ENCODE measurements at places on chromosomes 13 and 19.
A peak's percentile ranks its signal among the peaks of the same experiment; 100 is the strongest.

DNA sequence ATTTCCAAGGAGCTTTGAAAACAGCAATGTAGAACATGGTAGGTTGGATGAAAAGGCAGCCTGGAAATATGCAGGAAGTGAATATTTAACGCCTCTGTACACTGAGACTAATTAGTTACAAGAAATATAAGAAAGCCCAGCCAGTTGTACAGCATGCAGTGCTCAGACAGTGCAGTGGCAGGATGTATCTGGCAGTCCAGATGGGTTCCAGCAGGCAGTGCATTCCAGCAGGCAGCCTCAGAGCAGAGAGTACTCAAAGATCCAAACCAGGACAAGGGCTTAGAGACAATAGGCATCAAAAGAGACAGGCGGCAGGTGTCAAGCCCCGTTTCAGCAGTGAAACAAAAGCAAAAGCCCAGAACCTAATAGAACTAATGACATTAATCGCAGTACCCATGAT is 2776.3 kb downstream of the PCDH9 start:
- DNase-seq = no peak

DNA sequence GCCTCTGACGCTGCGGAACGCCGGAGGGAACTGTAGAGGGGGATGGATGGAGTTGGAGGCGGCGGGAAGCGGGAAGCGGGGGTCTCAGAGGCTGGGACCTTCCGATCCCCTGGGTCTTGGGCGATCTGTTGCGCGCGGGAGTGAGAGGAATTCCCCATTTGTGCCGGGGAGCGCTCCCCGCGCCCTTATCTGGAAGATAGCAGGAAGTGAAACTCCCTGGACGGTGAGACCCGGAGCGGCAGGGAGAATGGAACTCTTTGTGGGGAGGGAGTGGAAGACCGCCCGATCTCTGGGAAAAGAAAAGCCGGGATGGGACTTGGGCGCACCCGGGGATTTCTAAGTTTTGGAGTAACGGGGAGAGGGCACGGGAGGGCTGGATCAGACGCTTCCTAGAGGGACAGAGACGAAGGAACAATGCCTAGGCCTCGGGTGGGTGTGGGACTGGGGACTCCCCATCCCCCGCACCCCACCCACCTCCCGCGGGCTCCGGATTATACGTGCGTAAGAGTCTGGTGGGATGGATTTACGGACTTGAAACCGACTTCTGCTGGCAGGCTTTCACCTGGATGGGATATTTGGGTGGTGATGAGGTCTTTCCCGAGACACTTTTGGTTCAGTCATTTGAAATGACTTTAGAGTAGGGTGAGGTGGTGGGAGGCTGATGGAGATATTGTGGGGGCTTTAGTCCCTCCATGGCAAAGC is 495 bp downstream of the LSR start:
- no peak for DNase-seq

DNA sequence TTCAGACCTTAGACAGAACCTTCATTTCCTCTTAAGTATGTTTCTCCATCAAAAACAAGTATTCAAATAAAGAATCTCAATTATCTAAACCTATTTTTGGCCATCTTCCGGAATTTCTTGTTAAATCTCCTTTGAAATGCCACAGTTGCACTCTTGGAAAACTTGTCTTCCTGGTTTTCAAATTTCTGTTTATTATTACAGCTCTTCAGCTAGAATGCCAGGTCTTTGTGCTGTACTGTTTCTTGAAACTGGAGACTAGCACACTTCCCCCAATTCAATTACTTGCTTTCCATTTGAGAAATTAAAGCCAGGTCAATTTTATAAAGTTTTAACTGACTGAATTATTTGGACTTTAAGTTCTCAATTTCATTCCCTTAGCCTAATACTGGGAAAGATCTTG is 10.2 kb downstream of the KCNRG start:
- DNase-seq = no peak

DNA sequence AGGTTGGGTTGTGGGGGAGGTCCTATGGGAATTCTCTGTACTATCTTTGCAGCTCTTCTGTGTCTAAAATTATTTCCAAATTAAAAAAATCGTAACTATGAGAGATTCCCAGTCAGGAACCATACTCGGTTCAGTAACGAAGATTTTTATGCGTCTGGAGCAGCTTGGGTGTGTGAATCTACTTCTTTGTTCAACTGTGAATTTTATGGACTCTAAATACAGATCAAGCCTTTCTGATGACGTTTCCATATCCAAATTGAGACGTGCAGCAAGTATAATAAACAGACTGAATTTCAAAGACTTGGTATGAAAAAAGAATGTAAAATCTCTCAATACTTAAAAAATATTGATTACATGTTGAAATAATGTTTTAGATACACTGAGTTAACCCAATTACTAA is 30.9 kb downstream of the MLLT1 start:
- no peak for DNase-seq

DNA sequence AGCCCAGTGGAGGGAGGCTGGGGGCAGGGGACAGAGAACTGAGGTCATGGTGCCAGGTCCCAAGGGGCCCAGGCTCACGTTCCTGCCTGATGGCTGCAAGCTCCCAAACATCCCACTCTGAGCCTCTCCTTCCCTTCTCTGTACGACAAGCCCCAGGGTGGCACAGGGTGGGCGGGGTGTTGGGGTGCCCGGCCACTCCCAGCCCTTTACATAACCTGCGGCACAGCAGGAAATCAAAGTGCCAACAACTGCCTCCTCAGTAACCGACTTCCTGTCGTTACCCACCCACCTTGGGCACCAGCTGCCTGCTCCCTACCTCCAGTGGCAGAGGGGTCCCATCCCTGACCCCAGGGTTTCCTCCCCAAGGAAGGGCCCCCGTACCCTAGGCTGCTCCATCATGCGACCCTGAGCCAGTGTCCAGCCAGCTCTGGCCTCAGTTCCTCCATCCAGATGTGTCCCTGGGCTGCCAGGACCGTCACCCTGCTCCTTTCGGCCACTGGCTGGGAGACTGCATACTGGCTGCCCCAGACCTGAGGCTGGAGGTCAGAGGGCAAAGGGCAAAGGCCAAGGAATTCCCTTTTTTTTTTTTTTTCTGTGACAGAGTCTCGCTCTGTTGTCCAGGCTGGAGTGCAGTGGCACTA is 27.7 kb upstream of the NFIC start:
- peak; percentile 64 for DNase-seq

DNA sequence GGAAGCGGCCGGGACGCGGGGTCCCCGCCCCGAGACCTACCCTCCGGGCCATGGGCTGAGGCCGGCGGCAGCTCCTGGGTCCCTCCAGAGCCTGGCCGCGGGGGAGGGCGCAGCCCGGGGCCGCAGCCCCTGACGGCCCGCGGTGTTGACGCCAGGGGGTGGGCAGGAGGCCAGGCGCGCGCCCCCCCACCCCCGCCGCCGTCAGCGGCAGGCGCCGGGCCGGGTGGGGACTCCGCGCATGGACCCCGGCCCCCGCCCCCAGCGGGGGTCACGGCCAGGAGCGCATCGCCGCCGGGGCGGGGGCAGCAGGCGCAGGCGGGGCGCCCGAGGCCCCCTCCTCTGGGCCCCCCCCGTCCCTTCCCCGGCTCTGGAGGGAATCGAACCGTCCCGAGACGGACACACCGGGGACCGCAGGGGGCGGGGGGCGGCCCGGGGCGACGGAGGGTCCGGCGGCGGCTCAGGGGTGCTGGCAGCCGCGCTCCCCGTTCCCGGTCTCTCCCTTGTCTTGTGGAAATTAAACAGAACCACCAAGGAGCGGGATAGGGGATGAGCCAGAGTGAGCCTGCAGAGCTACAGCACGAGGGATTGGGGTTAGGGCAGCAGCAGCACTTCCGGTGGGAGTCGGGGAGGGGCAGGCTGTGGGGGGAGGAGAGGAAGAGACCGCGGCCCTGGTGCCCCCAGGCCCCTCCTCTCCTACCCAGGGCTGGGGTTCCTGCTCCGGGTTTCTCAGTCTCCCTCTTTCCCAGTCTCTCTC is at the start of gene MEIS3:
Gene MEIS3 (minus strand): TSS at position 498 of the 754 bp plus-strand sequence. CDS start 446 bp downstream, at position 52.
- DNase-seq = no peak

- no peak for DNase-seq
Observed at GRCh38 chr13:28349907-28350654, 144.8 kb downstream of the FLT1 start.

GRCh38 chr19:28051047-28051446 is 1161.9 kb downstream of the UQCRFS1 start:
- DNase-seq = no peak

DNA sequence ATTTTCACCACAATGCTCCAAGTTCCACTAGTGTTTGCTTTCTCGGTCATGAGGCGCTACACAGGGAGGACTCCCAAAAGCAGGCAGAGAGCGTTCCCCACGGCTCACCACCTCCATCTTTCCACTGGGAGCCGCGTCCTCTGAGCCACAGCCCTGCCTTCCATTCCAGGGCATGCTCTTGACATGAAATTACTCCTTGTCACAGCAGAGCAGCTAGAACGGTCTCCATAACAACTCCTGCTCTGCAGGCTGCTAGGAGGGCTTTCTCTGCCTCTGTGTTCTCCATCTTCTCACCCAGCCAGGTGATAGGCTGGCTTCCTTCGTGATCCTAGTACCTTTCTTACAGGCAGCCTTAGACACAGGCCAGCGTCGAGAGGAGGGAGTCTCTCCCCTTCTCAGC is 171.8 kb upstream of the UBL3 start:
- no peak for DNase-seq

GRCh38 chr19:54136086-54136863 is 1.3 kb upstream of the CNOT3 start:
- DNase-seq = no peak

- no peak for DNase-seq
Observed at GRCh38 chr13:41470196-41470595, 12.8 kb downstream of the RGCC start.

DNA sequence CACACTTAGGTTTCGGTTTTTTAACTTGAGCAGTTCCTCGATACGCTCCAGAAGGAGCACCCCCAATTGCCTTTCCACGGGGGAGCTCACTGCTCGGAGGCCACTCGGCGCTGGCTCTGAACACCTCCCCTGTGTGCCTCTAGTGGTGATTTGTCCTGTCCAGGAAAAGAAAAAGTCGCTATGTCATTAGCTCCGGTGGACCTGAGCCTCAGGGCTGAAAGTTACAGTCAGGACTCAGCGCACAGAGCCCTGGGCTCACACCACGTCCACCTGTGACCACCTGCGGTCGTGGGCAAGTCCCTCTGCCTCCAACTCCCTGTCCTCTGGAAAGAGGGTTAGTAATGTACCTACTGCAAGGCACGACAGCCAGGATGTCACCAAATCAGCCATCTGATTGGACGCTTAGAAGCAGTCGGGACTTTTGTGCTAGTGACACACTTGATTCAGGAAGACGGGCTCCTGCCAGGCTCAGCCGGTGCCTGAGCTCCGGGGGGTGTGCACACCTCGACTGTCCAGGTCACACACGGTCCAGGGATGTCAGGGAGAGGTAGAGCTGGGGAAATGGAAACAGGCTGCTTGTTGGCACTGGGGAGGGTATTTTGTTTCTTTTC is 3.9 kb upstream of the TMPRSS9 start:
- no peak for DNase-seq

- no peak for DNase-seq
Observed at GRCh38 chr19:5903056-5903623, 450 bp downstream of the NDUFA11 start.

DNA sequence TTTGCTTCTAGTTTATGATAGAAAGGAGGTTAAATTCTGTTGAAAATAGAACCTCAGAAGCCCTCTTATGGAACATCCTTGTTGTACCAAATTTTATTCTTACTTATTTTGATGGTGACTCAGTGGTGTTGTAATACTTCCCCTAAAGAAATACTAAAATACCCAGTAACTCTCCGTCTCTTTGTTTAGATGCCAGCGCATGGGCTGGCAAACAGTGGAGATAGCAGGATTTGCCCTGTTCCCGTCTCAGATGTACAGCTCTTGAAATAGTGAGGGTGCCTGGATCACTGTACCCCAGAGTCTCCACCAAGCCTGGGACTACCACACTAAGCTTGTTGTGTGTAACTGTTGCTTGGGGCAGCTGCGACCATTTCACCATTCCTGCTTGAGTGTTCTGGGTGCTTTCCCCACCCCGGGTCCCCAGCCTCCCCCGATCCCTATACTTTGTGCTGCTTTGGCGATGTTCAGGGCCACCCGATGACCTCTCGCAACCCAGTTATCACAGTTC is 67.0 kb upstream of the TEX29 start:
- no peak for DNase-seq
